ENCODE measurements at places on chromosomes 1 and 21.

DNA sequence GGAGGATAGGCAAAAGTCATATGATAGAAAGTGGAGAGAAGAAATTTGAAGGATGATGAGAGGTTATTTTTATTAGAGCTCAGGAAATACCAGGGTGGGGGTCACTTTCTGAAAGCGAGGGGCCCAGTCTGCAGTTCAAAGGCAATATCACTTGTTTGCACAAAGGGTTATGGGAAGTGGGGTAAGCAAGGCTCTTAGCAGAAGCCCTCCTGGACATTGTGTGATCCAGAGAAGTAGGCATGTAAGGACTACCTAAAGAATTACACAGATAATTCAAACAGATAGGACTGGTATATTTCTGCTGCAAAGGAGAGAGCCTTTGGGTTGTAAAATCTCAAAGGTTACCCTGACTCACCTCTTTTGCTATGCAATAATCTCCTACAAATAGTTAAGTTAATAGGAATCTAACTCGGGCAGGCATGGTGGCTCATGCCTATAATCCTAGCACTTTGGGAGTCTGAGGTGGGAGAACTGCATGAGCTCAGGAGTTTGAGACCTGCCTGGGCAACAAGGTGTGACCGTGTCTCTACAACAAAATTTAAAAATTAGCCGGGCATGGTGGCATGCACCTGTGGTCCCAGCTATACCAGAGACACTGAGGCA lies 25.2 kb upstream of the PRRC2C start:
- no peak for DNase-seq

- DNase-seq = no peak
Measured at GRCh38 chr1:40919475-40920011, 57.4 kb upstream of the CITED4 start.

DNA sequence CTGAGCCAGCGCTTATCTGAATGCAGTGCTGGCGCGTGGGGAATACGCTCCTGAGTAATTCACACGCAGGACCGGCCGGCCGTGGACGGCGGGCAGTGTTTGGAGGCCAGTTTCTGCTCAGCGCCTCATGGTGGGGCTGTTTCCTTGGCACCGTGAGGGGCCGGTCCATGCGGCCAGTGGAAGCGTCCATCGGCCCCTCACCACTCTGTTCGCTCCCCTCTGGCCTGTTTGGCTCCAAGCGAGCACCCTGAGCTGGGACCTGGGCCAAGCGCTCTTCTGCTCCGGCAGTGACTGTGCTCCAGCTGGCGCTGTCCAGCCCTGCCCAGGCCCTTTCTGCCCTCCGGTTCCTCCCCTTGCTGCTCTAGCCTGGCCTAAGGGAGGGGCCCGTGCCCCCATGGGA lies 16.3 kb upstream of the PLCH2 start:
- no peak for DNase-seq

- no peak for DNase-seq
Measured at GRCh38 chr1:20209471-20209870, 23.2 kb upstream of the PLA2G2C start.

- DNase-seq = no peak
Measured at GRCh38 chr1:198850196-198850595, 211.4 kb downstream of the PTPRC start.
